Right atrium auricular region (tissue), 2 donors: ENCODE measurements at places on chromosomes 3 and 15. TPM values are rescaled to one million over a fixed set of nuclear protein-coding genes. Genes with fewer than 3 reads are reported as not detected.

The HESX1 gene
- total RNA-seq: 1.2 TPM

GRCh38 chr3:157248590-157249422 is 88.9 kb upstream of the CCNL1 start:
- no peak for DNase-seq

The IQCF5 gene
- not detected for total RNA-seq

DNA sequence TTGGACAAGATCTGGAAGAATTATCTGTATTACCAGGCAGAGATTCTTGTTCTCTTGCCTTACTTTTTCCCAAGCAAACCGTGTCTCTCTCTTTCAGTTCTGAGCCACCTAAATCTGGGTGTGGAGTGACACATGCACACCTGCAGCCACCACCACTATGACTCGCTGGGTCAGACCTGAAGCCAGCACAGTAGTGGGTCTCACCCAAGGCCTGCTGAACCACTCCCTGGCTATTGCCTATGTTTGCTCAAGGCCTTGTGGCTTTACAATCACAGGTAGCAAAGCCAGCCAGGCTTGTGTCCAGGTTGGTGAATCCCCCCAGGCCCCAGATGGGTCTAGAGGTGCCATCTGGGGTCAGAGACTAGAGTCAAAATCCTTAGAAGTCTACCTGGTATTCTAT is 28.7 kb upstream of the COPB2 start:
- no peak for DNase-seq

The MAPK6 gene
- 13.4 TPM for total RNA-seq

The GPR27 gene
- total RNA-seq: 0.98 TPM

DNA sequence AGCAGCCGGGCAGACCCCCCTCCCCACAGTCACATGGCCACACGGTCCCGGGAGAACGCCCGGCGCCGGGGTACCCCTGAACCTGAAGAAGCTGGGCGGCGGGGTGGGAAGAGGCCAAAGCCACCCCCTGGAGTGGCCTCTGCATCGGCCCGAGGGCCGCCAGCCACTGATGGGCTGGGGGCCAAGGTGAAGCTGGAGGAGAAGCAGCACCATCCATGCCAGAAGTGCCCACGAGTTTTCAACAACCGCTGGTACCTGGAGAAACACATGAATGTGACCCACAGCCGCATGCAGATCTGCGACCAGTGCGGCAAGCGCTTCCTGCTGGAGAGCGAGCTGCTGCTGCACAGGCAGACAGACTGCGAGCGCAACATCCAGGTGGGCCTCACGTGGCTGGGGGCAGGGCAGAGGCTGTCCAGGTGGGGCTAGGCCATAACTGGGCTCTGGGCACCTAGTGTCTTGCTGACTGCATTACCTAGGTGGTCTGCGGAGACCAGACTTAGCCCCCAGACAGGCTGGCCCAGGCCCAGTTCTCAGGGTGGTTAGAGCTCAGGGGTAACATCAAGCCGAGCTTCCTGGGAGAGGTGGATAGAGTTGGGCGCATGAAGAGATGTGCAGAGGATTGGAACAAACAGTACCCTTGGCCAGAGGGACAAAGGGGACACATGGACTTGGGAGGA is 6.1 kb downstream of the ZBTB47 start:
- DNase-seq: no peak

DNA sequence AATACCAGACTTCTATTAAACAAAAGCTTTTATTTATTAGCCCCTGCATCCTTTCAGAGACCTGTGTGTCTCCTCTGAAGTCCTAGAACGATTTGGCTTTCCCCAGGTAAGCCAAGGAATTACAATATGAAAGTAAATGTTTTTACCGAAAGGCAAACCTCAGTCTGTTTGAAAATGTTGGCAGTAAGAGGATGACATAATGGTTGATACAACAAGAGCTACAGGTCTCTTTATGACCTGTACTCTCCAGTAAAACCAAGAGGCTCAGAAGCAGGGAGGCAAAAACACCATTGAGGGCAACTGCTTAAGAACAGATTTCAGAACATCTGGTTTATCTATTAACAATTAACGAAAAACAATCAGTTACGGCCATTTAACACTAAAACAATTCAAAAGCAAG is 107.8 kb downstream of the ADAM10 start:
- no peak for DNase-seq

- no peak for DNase-seq
Observed at GRCh38 chr15:63992300-63992699, 54.0 kb downstream of the DAPK2 start.

The CD96 gene
- 0.55 TPM for total RNA-seq

The CCDC54 gene
- total RNA-seq: not detected

The GALK2 gene
- total RNA-seq: 24.5 TPM

DNA sequence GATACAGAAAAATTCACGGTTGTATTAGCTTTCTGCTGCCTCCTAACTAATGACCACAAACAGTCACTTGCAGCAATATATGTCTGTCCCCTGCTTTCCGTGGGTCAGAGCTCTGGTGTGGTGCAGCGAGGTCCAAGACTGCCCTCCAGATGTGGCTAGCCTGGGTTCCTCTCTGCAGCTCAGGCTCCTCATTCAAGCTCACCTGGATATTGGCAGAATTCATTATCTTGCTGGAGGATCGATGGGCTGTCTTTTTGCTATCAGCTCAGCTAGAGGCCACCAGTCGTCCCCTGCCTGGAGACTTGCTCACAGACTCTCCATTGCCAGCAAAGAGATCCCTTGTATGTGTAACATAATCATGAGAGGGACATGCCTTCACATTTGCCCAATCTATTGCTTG is 12.8 kb upstream of the PLXNA1 start:
- DNase-seq: no peak

- DNase-seq: no peak
Observed at GRCh38 chr15:66095871-66096687, 157.5 kb downstream of the MEGF11 start.

GRCh38 chr3:133455960-133456359 is 56.1 kb downstream of the BFSP2 start:
- DNase-seq: no peak

GRCh38 chr3:194497799-194498575 is 11.2 kb upstream of the ATP13A3 start:
- DNase-seq: peak; percentile 67

GRCh38 chr3:130918328-130918727 is 24.4 kb downstream of the ATP2C1 start:
- no peak for DNase-seq

GRCh38 chr15:41790756-41791546 is 16.7 kb downstream of the MAPKBP1 start:
- no peak for DNase-seq

- no peak for DNase-seq
Observed at GRCh38 chr15:101115786-101116680, 135.8 kb downstream of the CHSY1 start.

- DNase-seq: no peak
Observed at GRCh38 chr15:96431786-96432185, 101.3 kb downstream of the NR2F2 start.

- DNase-seq: no peak
Observed at GRCh38 chr3:28935146-28935545, 345.7 kb upstream of the RBMS3 start.

GRCh38 chr3:78741066-78741645 is 1026.6 kb downstream of the ROBO1 start:
- DNase-seq: no peak

The ADAMTS17 gene
- 4.4 TPM for total RNA-seq

DNA sequence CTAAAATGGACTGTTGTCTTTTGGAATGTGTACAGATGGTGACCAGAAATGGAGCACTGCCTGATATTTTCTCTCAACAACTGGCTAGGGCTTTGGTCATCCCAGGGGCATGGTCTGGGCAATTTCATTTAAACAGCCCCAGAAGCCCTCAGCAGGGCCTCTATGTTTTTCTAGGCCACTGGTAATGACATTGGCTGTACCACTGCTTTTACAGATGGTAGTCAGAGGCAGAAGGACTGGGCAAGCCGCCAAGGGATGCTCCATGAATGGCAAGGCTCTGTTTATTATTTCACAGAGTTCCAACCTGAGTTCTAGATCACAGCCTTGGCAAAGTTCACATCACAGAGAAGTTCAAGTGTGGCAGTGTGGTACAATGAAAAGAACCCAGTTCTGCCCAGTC is 37.0 kb upstream of the LMCD1 start:
- no peak for DNase-seq

GRCh38 chr15:70059476-70060213 is 38.1 kb downstream of the TLE3 start:
- DNase-seq: no peak

DNA sequence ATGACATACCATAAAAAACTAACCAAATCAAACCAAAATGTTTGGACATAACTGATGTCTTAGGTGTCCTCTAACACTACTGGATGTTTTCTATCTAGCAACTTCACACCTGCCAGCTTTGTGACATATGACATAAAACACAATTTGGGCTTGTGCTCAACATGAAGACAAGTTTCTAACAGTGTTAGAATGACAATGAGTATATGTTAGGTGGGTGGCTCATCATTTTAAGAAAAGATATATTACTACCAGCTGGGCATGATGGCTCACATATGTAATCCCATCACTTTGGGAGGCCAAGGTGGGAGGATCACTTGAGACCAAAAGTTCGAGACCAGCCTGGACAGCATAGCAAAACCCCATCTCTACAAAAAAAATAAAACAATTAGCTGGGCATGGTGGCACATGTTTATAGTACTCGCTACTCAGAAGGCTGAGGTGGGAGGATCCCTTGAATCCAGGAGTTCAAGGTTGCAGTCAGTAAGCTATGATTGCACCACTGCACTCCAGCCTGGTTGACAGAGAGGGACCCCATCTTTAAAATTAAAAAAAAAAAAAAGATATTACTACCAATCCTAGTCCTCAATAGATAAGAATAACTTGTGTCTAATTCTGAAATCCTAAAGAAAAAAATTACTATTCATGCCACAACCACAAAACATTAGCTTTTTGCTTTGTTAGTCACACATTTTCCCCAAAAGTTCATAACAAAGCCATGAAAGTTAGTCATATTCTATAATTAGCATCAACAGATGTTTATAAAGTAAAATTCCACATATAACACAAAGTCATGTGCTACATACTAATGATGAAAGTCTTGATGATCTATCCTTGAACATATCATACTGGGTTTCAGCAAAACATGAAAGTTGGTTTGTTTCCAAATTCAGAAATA is 59.9 kb downstream of the LRRFIP2 start:
- DNase-seq: no peak

DNA sequence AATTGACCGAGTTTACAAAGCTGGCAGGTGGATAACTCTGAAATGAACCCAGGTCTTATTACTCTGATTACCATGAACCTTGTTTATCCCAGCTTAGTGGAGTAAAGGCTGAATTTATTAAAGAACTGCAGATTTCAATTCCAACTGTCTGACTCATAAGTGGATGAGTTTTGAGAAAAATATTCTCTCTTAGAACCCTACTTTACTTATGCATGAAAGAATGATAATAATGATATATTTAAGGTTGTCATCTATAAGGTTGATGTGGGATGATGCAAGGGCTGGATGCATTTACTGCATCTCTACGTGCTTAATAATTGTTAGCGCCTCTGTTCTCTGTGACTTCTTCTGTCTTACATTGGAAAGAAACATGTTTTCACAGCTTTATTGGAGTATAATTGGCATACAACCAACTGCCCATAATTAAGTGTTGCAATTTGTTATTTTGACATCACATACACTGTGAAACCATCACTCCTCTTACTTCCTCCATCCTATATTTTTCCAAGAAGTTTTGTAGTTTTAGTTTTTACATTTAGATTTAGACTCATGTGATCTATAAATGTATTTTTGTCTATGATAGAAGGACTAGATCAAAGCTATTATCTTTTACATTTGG is 771.2 kb upstream of the ARRDC4 start:
- DNase-seq: no peak

The GCSAM gene
- not detected for total RNA-seq

The ZNF501 gene
- total RNA-seq: 3.1 TPM
